Stimulated activated CD4-positive, alpha-beta T cell treated with anti-CD3 and anti-CD28 coated beads, Interleukin-1b, Interleukin-23, amount 100 ng/mL, for 24 hours (primary cell): ENCODE measurements at places on chromosomes 3 and 15.
A peak's percentile ranks its signal among the peaks of the same experiment; 100 is the strongest.

- DNase-seq = peak; percentile 72
Measured at GRCh38 chr3:25648107-25648535, 16.6 kb downstream of the TOP2B start.

- no peak for DNase-seq
Measured at GRCh38 chr15:78406016-78406585, 31.9 kb upstream of the IREB2 start.

DNA sequence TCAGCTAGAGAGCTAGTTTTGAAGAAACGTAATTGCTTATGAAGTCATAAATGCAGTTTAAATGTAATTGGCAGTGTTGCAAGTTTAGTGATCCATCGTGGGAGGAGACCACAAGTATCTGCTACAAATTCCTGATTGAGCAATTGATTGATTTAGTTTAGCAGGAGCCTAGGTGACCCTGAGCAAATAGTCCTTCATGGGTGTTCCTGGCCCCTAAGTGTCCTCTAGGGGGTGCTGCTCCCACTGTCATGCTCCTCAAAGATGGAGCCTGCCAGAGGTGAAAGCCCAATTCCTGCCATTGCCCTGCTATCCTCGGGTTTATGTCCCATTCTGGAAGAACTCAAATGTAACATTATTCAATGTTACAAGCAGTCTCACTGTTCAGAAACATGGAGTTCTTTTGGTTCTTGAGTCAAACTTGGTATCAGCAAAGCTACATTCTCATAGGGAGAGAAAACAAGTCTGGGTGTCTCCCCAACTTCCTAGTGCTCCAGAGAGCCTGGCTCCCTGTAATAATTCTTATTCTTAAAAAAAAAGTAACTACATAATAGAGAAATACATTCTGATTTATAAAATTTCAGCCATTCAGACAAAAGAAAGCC, 29.8 kb upstream of the SENP5 start:
- peak; percentile 46 for DNase-seq

DNA sequence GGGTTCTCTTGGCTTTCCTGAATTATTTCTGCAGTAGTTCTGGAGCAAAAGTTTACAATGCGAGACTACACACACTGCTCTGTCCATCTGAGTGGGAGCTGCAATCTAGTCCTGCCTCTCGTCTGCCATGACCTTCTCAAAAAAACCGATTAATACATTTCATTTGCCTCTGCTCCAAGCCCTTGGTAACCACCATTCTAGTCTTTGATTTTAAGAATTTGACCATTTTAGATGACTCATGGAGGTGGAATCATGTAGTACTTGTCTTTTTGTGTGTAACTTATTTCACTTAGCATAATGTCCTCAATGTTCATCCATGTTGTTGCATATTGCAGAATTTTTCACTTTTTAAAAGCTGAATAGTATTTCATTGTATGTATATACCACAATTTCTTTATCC, 356.9 kb downstream of the SV2B start:
- no peak for DNase-seq

DNA sequence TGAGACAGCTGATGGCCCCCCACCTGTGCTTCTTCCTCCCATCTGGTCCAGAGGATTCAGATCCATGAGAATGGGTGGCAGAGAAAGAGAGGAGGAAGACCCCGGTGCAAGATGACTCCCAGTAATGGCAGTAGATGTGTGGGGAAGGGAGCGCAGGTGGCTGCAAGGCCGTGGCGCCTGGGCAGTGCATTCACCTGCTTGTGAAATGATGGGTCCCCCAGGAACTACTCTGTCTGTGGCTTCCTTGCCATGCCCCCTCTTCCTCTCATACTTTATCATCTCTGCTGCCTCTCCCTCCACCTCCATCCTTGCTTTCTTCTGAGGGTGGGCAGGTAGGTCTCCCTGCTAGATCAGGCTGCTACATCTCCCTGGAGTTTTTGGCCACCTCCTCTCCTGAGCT, 23.3 kb downstream of the ZNF710 start:
- DNase-seq = no peak

GRCh38 chr3:126907557-126907956, 75.4 kb upstream of the PLXNA1 start:
- no peak for DNase-seq

- DNase-seq = no peak
Measured at GRCh38 chr15:69980341-69981059, 117.2 kb downstream of the TLE3 start.

GRCh38 chr3:132753946-132754345, 31.7 kb upstream of the NPHP3 start:
- DNase-seq = no peak

DNA sequence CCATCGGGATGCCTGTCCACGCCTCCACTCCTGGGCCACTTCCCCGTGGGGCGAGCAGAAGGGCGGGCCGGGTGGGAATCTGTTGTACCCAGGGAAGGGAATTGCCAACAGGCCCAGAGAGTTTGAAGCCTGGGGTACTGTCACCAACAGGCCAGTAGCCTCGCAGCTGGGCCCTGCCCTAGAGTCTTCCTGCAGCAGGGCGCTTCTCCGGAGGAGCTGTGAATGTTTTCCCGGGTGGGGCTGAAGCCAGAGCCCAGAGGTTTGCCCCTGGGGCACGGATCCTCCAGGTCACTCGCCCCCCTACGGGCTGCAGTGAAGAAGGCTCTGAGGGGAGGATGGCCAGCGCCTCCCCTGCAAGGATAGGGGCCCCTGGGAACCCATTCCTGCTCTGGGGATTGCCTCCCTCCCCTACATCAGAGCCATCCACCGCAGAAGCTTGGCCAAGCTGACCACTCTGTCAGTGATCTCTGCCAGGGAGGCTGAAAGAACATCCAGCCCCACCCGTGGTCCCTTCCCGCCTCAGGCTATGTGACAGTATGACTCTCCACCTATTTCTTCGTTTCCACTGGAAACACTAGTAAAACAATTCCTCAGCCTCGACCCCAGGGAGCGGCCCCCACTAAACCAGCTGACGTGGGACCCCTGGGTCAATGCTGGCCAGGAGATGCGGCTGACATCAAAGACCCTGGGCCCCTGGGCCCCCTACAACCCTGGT, 16.8 kb downstream of the CIDEC start:
- DNase-seq = no peak

DNA sequence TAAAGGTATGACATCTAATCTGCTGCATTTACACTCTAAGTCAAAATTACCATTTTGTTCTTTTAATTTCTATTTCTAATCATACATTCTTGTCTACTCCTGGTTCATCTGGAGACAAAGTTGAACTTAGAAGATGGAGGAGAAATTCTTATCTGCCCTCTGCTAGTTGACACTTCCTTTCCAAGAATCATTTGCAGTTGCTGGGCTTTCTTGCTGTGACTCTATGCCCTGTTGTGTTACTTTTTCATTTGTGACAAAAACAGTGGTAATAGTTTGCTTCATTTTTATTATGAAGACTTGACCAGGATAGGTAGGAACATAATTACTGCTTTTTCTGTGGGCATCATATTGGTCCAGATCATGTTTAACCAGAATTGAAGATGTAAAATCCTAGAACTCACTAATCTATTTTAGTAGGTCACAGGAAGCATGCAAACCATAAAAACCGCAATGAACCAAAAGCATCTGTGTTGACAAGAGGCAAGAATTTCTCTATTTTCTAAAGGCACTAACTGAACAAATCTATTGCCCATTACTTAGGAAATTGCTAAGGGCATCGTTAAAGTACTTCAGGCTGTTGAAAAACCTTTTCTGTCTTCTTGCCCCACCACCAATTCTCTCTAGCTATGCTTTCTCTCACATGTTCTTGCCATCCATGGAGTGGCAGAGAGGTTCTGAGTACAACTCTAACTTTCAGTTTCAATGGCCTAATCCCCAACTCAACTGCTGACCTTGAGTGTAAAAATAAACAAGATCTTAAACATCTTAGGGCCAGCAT, 4.2 kb upstream of the CCR2 start:
- no peak for DNase-seq

- no peak for DNase-seq
Measured at GRCh38 chr3:185332026-185332735, 30.8 kb upstream of the MAP3K13 start.

- no peak for DNase-seq
Measured at GRCh38 chr15:25249236-25250010, 189.4 kb downstream of the UBE3A start.

DNA sequence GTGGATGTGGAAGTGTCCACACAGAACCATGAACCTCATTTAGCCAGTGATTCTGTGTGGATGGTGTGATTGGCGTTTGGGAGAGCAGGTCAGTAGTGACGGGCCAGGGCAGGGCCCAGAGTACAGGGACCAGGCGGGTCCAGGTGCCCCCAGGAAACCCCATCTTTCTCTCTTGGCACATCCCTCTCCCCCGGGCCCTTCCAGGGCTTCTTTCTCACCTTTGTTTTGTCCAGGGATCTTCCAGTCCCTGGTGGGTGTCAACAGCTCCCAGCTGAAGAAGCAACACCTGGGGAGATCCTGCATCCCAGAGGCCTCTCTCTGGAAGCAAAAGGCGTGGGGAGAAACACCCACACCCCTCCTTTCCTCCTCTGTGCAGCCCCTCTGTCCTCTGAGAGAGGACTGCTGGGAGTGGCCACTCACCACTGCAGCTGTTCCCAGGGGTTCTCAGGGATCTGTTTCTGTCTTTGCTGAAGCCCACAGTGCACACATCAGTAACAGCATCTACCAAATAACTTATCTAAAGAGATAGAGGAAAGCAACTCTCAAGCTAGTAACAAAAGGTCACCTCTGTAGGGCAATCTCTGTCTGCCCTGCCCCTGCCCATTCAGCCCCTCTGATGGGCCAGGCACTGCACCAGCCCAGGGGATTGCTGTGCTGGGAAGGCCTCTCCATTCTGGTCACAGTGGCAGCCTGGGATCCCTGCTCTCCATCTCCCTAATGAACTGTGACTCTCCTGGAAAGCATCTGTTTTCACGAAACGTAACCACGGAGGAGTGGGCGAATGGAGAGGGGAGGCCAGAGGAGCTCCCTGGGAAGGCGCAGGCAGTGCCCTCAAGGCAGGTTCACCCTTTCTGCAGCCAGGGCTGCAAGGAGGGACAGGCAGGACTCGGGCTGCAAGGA, 98.3 kb upstream of the ALDH1A3 start:
- DNase-seq = no peak

GRCh38 chr15:51342227-51342999, 958 bp downstream of the GLDN start:
- no peak for DNase-seq

DNA sequence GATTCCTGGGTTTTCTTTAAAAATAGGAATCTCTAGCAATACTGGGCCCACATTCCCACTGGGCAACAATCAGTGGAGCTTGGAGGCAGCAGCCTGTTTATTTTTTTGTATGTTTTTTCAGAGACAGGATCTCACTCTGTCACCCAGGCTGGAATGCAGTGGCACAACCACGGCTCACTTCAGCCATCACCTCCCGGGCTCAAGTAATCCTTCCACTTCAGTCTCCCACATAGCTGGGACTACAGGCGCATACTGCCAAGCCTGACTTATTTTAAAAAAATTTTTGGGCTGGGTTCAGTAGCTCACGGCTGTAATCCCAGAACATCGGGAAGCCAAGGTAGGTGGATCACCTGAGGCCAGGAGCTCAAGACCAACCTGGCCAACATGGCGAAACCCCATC, 29.1 kb upstream of the GNB5 start:
- DNase-seq = no peak

DNA sequence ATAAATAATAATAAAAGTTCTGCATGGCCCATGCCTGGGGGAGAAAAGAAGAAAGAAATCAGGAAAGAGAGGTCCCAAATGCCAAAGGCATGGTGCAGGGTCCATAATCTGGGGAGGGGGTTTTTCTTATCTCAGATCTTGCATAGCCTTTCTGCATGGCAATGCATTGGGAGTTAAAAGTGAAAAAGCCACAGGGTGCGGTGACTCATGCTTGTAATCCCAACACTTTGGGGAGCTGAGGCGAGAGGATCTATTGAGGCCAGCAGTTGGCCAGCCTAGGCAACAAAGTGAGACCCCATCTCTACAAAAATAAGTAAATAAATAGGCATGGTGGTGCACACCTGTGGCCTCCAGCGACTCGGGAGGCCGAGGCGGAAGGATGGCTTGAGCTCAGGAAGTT, 76.8 kb upstream of the GATA2 start:
- DNase-seq = no peak

- DNase-seq = no peak
Measured at GRCh38 chr3:118636841-118637240, 397.8 kb downstream of the IGSF11 start.

DNA sequence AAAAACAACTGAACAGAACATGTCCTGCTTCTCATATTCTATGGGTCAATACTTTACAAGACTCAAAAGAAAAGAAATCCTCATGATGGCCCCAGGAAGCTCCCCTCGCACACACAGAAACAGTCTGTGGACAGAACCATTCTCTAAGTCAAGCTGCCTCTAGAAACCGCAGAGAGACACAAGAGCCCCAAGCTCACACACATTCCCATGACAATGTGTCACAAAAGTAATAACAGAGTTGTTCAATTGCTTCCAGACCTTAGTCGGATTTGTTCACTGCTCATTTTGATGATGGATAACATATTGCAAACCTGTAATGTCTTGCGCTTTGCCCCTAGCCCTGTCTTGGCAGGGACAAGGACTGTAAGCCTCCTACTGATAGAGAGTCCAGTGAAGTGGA, 60.9 kb downstream of the UMPS start:
- no peak for DNase-seq

GRCh38 chr3:124557433-124558232, 172.6 kb upstream of the UMPS start:
- DNase-seq = no peak

DNA sequence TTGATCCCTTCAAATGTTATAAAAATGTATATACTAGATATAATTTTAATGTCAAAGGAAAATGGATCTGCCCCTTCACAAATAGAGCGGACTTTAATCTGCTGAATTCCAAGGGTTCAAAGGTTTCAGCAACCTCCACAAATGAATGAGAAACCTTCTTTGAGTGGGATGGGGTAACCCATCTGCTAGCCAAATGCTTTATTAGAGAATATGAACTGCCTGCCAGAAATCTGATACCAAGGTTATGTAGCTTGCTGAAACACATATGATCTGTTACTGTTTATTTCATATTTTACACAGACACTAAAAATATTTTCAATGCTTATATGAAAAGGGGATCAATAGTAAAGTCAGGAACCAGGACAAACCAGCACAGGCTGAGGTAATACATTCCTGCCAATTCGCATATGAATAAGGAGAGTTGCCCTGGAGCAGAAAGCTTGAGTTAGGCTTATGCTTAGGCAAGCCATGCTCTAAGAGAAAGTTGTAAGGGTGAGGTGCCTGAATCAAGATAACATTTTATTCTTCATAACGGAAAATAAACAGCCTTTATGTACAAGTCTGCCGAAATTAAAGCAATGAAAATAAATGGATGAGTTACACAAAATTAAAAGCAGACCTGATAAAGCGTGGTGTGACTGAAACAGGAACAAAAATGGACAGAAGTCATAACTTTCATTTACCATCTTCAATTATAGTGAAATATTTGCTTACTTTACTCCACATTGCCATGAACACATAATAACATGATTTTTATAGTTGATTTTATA, 26.5 kb downstream of the PLOD2 start:
- DNase-seq = no peak

DNA sequence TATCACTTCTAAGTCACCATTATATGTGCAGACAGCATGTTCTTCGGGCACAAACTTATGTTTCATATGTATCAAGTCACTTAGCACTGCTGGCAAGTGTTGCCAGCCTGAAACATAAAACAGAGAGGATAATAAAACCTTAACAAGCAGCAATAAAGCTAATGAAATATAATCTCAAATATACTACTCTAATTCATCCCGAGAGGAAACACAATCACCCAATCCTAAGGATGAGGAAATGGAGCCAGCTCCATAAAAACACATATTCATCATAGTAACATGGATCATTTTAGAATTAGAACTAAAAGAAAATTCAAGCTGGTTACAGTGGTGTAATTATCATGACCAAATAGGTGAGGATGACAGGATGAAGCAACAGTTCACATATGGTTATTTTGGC, 1072.7 kb downstream of the EPHA3 start:
- DNase-seq = no peak
